IMR-90 (cell line): ENCODE measurements at places on chromosomes 4 and X.
A peak's percentile ranks its signal among the peaks of the same experiment; 100 is the strongest.

- peak; percentile 25 for DNase-seq
Observed at GRCh38 chr4:147975933-147976928, 244.3 kb downstream of the ARHGAP10 start.

DNA sequence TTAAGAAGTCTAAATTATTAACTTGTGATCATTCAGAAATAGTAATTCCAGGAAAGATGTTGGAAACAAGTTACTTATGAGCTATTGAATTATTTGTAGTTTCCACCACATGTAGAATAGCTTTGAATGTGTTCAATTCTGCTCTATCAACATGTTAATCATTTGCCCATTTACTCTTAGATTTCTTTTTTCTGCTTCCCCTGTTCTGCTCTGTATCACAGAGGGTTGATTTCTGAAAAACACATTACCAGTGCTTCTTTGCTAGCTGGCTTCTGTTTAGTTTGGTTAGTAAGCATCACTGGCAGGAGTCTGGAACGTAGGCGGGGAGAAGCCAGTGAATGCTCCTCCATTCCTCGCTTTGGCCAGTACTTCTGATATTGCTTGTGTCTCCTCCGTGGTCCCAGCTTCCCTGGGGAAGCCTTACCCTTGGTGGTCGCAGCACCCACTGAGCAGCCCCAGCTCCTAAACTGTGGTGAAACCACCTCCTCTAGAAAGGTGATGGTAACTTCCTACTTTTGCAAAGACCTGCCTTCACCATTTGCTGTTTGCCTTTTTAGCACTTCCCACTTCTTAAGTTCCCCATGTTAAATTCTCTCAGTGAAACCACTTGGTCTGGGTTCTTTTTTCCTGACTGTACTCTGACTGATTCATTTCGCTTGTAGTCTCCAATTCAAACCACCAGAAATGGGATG, 40.3 kb upstream of the GALNT7 start:
- DNase-seq, result no peak

GRCh38 chrX:67570839-67571238, 27.0 kb downstream of the AR start:
- DNase-seq, result no peak

DNA sequence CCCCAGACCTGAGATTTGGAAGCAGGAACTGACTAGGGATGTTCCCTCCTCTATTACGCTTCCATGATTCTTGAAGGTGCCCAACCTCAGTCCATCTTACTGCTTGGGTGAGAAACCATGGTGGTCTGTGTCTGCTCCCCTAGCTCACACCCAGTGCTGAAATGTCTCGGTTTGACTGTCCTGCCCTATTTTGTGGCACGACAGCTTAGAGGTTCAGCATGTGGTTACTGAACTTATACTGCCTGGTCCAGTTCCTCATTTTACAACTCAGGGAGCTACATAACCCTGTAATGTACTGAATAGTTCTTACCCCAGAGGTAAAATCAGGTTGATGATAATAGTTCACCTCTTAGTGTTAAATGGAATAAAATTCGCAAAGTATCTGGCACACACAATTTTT, 203.1 kb downstream of the RBM46 start:
- DNase-seq, result no peak

DNA sequence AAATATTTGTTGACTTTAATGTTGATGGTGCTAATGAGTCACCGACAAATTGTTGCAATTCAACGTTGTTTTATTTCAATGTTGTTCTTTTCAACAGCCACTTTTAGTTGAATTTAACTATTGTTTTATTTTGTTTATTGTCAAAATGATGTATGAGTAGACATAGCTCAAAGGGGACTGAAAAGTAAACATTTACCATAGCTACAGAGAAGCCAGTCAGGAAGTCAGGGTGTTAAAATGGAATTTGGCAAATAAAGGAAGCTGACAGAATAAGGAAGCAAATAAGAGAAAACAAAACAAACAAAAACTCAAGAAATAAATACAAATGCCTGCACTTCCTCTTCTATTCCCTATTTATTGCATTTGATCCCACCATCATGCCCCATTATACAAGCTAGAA, 648.4 kb upstream of the HTR2C start:
- DNase-seq, result no peak

- DNase-seq, result no peak
Observed at GRCh38 chr4:41236032-41236431, 20.7 kb upstream of the UCHL1 start.

- no peak for DNase-seq
Observed at GRCh38 chr4:110003401-110004187, 90.9 kb downstream of the EGF start.

DNA sequence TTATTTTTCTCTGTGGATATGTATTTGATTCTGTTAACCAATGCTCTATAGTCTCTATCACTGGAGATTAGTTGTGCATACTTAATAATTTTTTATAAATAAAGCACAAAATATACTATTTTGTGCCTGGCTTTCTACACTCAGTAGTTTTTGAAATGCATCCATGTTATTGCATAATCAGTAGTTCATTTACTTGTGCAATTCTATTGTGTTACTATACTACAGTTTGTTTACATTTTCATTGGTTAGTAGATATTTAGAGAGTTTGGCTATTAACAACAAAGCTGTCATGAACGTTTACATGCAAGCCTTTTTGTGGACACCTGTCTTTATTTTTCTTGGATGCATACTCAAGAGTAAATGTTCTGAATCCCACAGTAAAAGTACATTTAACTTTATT, 265.0 kb upstream of the FAT4 start:
- peak; percentile 58 for DNase-seq

DNA sequence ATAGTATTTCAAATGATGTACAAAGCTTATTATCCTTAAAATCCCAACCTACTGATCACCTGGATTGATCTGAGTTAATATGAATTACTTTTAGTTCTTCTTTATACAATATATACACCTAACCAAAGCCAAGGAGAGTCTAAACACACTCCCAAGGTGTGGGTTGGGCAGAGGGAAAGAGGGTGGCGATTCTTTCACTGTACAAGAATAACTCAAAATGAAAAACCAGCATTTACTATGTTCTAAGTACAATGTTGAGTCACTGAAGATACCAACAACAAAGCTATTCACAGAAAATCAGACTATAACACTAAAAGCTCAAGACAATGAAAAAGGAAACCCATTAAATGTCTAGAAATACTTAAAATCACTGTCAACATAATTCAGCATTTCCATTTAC, 46.6 kb downstream of the ANKRD17 start:
- no peak for DNase-seq
